ENCODE measurements at places on chromosomes 2 and 18.

DNA sequence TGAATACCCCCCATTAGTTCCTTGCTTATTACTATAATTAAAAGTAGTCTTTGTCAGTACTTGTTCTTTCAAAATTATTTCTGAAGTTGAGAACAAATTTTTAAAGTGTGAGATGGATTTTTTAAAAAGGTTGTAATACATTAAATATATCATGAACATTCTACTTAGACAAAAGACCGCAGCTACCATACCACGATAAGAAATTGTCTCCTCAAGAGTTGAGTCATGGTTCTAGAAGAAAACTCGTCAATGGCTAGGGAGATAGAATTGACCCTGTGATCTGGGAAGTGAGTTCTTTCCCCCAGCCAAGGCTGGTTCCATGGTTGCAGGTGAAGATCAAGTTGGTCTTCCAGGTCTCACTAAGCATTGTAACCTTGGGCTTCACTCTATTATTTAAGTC, 67.8 kb upstream of the ACYP2 start:
- no peak for DNase-seq

- DNase-seq: no peak
These were observed 4.9 kb downstream of the LRRTM1 start for GRCh38 chr2:80299661-80300060.

GRCh38 chr2:180143633-180144337, 136.7 kb upstream of the CWC22 start:
- DNase-seq: no peak

DNA sequence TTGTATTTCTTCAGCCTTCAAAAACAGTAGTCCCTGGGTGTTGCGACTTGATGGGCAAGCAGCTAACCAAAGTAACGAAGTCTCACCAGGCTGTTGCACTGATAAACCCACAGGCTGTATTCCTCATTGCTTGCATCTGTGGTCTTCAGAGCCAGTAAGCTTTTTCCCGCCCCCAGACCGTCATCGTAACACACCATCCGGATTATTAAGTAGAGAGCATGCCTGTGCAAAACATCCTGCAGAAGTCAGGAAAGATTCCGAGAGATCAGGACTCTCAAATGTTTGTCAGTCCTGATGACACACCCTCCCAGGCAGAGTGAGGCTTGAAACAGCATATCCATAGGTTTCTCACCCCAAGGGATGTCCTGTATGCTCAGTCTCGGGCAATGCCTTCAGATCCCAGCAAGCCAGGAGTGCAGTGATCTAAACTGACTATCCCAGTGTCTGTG, 15.9 kb downstream of the ITGB1BP1 start:
- no peak for DNase-seq

DNA sequence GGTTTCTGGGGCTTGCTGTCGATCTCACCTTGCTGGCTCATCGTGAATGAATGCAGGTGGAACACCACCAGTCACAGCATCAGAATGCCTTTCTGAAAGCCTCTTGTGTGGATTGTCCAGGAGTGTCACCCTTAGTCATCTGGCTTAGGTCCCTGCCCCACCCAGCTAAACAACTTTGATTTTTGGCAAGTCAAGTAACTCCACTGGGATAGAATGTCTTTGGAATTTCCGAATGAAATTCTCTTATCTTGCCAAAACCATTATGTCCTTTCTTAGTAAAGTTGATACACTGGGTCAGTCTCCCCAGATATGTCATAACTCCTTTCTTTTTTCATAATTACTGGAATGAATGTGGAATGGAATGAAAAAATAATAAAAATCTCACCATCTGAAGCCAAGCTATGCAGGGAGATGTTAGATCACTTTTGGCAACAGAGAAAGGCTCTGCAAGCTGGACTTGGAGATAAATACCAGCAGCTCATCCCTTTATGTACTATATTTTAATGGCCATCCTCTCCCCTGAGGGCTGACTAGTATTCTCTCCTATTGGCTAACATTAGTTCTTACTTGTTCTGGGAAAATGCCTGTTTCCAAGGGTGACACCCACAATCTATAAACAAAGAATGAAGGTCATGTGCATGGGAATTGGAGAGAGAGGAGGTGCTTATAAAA, 35.4 kb downstream of the INSIG2 start:
- no peak for DNase-seq

DNA sequence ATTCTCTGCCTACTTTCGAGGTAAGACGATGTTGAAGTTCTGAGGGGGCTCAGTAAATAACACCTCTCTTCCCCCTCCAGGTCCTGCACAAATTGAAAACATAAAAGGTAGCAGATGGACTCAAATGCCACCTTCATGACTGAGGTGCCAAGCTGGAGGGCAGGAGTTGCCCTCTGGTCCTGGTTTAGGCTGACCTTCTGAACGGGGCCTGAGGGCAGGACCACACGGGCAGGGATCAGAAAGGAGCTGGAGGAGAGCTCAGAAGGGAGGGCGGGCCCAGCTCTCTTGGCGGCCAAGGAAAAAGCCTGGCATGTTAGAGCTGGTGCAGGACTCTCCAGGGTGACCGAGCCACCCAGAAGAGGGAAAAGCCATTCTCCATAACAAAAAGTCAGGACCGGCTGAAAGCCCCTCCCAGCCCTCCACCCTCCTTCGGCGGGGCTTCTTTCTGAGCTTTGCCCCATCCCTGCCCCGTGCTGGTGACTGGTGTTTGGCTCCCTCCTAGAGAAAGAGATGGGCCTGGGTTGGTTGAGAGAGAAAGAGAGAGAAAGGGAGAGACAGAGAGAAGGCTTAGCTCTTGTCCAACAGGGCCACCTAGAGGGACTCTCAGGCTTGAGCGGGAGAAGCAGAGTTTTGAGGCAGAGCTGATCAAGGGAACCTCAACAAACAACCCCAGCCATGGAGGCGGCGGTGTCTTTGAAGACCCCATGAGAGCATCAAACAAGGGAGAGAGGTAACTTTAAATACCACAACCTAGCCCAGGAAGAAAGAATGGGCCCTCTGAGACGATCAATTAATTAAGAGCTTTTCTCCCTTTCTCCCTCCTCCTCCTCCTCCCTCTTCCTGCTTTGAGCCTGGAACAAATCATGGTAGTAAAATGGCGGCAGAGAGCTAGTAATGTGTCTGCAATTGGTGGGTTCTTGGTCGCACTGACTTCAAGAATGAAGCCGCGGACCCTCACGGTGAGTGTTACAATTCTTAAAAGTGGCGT, 50.8 kb downstream of the WIPF1 start:
- no peak for DNase-seq

DNA sequence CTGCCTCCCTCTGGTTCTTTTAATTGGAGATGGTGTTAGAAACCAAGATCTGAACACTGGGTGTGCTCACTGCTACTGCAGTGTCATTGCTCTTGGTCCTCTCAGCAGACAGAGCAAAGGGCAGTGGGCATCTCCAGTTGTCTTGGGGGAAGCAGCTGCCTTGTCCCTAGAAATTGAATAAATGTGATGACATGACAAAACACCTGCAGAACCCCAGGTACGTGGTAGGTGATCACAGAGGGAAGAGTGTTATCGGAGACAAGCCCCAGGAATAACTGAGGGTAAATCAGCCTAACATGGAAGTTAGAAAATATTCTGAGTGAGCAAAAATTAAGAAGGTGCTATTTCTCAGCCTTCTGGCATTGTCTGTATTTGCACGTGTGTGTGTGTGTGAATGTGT, 311.9 kb upstream of the HDAC4 start:
- no peak for DNase-seq

- DNase-seq: no peak
These were observed 105.1 kb downstream of the EPB41L5 start for GRCh38 chr2:120118018-120118417.

- no peak for DNase-seq
These were observed 62.6 kb upstream of the ASAP2 start for GRCh38 chr2:9144046-9144445.

DNA sequence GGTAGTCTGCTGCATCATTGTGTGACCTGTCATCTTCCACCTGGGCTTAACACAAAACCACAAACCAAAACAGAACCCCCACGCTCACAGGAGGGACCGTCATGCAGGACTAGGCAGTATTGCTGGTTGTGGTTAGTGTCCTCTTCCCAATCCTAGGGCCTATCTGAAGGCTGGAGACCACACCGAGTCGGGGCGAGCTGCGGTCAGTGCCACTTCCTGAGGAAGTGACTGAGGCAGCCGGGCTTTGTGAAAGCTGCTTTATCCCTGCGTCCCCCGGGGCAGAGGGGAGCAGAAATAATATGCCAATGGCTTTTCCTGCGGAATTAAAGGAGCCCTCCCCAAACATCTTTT, 22.9 kb downstream of the ZNF532 start:
- no peak for DNase-seq

DNA sequence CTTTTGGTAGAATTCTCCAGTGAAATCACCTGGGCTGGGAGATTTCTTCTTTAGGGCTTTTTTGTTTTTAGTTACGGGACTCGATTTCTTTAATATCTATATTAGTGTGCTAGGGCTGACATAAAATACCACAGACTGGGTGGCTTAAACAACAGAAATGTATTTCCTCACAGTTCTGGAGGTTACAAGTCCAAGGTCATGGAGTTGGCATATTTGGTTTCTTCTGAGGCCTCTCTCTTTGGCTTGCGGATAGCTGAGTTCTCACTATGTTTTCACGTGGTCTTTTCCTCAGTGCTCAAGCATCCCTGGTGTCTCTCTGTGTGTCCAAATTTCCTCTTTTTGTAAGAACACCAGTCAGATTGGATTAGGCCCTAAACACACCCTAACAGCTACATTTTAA, 208.5 kb upstream of the DTNA start:
- no peak for DNase-seq

- no peak for DNase-seq
These were observed 82.6 kb downstream of the CERKL start for GRCh38 chr2:181574321-181574720.

DNA sequence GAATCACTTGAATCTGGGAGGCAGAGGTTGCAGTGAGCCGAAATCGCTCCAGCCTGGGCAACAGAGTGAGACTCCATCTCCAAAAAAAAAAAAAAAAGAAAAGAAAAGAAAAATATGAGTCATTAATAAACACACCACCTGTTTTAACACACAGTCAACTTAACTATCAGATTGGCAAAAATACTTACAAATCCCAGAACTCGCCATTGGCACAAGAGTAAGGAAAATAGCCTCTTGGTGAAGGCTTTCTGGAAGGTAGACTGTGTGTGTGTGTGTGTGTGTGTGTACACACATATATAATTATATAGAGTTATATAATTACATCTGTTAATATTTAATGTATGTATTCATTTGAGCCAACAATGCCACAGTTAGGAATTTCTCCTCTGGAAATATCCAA, 63.7 kb upstream of the UXS1 start:
- no peak for DNase-seq

- no peak for DNase-seq
These were observed 3.8 kb upstream of the EGR4 start for GRCh38 chr2:73297151-73297559.

DNA sequence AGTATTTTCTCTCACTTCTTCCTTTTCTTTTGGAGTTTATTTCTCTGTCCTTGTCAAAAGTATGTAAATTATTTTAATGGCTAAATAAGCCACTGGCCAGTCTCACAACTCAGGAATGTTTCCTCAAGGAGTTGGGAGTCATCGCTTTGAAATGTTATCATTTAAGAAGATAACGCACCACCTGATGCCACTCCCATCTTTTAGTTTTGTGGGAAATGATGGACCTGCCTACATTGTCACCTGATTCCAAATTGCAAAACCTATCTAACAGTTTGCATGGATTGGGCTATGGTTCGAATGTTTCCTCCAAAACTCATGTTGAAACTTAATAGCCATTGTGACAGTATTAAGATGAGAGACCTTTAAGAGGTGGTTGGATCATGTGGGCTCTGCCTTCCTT, 32.4 kb upstream of the PPM1B start:
- DNase-seq: no peak

- DNase-seq: no peak
These were observed 58.3 kb downstream of the EFEMP1 start for GRCh38 chr2:55865096-55865835.

DNA sequence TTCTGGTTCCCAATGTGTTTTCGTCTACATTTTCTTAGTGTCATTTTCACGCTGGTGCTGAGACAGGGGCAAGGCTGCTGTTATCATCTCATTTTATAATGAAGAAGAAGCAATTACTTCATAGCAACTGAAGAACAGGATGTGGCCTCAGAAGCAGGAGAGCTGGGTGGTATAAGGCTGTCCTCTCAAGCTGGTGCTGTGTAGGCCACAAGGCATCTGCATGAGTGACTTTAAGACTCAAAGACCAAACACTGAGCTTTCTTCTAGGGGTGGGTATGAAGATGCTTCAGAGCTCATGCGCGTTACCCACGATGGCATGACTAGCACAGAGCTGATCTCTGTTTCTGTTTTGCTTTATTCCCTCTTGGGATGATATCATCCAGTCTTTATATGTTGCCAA, 7.3 kb downstream of the IL36G start:
- no peak for DNase-seq

GRCh38 chr2:158041400-158041799, 60.3 kb upstream of the UPP2 start:
- DNase-seq: no peak

- no peak for DNase-seq
These were observed 19.6 kb downstream of the EHBP1 start for GRCh38 chr2:62724886-62725711.

DNA sequence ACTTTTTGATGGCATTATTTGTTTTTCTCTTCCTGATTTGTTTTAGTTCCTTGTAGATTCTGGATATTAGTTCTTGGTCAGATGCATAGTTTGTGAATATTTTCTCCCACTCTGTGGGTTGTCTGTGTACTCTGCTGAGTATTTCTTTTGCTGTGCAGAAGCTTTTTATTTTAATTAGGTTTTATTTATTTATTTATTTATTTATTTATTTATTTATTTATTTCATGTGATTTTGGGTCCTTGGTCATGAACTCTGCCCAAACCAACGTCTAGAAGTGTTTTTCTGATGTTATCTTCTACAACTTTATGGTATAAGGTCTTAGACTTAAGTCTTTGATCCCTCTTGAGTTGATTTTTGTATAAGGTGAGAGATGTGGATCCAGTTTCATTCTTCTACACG, 292.2 kb downstream of the CDH7 start:
- DNase-seq: no peak

- DNase-seq: no peak
These were observed 519.4 kb upstream of the DSEL start for GRCh38 chr18:68035774-68036522.

GRCh38 chr2:138276339-138276738, 225.2 kb upstream of the SPOPL start:
- DNase-seq: no peak

DNA sequence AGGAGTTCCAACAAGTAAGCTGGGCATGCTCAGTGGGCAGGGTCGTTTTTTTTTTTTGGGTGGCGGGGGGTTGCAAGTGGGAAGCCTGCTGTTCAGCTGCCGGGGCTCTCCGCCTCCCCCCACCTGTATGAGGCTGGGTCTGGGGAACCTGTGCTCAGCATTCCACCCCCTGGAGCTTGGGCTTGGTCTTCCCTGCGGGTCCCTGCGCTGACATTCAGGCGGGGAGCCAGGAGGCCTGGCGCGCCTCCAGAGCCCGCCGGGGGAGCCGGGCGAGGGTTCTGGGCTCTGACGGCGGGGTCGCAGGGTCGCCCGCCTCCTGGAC, 822 bp upstream of the GPD2 start:
- DNase-seq: no peak
